Breast epithelium (tissue), 4 donors: ENCODE measurements at places on chromosomes 12 and 14.

GRCh38 chr12:49672301-49673217, 34.6 kb downstream of the FMNL3 start:
- no peak for DNase-seq

- DNase-seq: no peak
These were observed 97.5 kb downstream of the CRACR2A start for GRCh38 chr12:3655328-3655900.

GRCh38 chr14:86712727-86713126, 1182.8 kb downstream of the FLRT2 start:
- DNase-seq: no peak

GRCh38 chr12:51036279-51036678, 10.1 kb upstream of the SLC11A2 start:
- no peak for DNase-seq

GRCh38 chr12:110705309-110705708, 16.4 kb upstream of the HVCN1 start:
- DNase-seq: no peak

GRCh38 chr12:43872396-43872795, 36.5 kb downstream of the TMEM117 start:
- DNase-seq: no peak

DNA sequence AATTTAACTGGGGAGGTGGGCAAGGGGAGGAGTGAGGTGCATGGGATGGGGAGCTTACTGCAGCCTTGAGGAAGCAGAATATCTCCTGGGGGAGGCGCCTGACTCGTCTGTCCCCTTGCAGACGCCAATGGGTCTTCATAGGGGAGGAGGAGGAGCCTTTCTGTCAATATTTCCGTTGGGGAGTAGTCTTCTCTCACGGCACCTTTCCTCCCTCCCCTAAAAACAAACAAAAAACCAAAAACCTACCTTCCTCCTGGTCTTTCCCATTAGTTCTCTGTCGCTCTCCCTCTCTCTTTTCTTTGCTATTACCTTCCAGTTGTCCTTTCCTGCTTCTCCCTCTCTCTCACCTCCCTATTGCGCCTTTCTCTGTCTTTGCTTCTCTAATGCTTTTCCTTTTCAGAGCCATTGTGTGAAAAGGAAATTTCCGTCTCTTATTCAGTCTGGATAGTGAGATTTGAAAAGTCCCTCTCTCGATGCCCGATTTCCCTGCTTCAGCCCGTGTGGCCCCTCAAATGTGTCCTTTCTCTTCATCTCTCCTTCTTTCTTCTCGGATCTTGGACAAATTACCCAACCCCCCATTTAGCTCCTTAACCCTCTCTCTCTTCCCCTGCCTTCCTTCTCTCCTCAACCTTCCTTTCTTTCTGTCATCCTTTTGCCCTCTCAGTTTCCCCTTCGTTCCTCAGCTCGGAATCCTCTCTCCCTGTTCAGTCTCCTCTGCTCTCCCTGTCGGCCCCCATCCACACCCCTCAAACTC, 5.9 kb downstream of the GPR84 start:
- no peak for DNase-seq

DNA sequence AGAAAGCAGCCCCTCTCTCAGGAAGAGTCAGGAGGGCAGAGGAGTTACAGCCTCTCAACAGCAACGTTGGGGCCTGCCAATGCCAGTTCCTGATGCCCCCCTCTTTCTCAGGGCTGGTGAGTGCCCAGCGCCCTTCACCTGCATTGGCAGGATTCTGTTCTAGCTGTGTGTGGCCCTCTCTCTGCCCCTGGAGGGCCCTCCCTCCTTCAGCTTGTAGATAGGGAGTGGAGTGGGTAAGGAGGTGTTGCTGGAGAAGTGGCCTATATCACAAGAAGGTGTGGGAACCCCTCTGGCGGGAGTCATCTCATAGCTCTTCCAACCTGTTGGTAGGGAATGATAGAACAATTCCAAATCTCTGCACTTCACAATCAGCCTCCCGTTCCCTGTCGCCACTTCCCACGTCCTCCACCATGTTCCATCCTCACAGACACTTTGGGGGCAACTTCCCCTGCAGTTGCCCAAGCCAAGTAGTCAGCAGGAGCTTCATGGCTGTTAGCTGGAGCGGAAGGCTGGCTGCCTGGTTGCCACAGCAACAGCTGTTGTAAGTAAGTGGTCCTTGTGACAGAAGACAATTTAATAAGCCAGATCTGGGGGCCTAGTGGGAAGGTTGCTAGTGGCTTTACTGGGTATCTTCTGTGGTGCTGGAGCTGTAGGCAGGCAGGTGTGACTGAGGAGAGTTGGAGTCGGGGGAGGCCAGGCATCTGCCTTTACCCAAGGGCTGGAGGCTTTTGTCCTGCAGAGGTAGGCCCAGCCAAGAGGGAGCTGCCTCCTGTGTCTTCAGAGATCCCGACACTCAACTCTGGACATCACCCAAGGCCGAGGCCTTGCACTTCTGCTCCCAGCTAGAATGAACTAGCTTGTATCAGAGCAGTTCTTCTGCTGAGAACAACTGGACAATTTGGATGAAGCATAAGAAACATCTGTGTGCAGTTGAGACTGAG, 38.4 kb downstream of the GALNT16 start:
- no peak for DNase-seq

- no peak for DNase-seq
These were observed 207.9 kb downstream of the TMEM132C start for GRCh38 chr12:128474916-128475315.

DNA sequence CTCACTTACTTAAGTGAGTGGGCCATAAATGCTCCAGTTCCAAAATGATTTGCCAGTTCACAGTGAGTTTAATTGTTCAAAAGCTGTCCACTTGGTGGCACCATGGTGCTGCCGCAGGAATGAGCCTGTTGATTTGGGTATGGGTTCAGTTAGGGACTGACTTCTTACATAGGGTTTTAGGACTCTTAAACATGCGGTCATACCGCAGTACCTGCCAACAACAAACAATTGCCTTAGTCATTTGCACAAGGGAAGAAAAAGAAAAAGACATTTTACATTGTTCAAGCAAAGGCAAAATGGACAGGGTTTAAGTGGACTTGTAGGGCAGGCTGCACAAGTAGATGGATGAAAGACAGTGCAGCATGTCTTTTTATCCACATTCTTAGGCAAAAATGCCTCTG, 80.0 kb upstream of the DBX2 start:
- DNase-seq: peak; percentile 46

DNA sequence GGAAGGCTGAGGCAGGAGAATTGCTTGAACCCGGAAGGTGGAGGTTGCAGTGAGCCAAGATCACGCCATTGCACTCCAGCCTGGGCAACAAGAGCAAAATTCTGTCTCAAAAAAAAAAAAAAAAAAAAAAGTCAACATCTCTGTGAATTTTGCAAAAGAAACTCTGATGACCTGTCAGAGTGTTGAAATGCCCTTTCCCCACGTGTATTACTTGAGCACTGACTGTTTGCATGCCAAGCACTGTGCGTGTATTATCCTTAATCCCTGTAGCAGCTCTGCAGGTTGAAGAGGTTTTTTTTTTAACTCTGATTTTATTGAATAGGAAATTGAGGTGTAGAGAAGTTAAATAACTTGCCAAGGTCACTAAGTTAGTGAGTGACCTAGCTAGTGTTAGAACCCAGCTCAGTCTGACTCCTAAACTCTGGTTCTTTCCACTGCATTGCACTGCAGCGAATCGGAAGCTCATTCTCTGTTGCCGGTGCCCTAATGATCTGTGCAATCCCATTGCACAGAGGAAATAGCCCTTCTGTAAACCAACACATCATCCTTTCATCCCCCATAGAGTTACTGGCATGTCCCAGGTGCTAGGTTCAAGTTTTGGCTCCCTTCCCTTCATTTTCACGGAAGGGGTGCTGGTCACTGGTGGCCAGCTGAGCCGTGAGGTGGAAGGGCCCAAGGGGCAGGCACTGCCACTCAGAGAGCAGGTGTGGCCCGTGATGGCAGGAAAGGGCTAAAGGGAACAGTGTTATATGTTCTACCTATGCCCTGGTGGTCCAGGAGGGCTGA, 122.3 kb downstream of the EML1 start:
- no peak for DNase-seq

DNA sequence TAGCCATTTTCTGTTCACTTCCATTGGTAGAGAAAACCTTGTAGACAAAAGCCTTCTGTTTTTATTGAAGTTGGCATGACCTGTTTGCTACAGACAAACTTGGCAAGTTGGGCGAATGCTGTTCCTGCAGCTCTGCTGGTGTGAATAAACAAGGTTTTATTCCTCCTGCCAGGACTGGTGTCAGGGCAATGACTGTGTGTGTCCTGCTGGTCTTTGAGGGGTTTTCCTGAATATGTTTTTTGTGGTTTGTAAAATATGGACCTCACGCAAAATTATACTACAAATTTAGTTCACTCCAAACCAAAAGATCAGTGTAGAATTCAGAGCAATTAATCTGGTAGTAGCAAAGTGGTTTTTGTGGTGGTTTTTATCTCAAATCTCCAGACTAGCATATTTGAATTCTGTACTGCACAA, 140.8 kb downstream of the ERC1 start:
- DNase-seq: peak; percentile 56

DNA sequence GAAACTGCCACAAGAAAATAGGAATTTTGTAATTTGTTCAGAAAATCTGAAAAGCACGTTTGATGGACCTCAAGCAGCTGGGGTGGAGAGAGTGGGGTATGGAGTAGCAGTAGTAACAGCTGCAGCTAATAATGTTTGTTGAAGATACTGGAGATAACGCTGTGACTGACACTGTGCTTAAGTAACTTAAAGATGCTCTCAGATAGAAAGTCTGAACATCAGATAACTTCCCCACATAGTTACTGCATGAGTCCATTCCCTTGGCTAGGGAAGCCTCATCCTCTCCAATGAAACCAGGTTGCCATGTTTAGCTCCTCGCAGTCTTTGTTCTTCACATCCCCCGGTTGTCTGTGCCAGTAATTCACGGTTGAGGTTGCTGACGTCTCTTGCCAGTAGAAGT, 24.9 kb downstream of the RMST start:
- no peak for DNase-seq

- no peak for DNase-seq
These were observed 20.6 kb upstream of the USP15 start for GRCh38 chr12:62239571-62239970.

DNA sequence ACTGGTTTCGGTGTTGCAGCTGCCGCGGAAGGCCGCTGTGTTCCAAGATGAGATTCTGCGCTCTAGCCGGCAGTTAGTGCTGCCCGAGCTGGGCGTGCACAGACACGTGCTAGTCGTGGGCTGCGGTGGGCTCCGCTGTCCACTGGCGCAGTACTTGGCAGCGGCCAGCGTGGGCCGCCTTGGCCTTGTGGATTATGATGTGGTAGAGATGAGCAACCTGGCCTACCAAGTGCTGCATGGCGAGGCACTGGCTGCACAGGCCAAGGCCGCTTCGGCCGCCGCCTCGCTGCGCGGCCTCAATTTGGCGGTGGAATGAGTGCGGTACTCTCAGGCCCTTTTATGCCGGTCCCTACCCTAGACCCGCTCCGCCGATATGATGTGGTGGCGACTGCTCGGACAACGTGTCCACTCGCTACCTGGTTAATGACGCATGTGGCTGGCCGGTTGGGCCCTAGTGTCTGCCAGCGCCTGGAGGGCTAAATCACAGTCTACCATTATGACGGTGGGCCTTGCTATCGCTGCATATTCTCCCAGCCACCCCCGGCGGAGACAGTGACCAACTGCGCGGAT, 102.2 kb downstream of the SNAPC1 start:
- DNase-seq: no peak

GRCh38 chr12:40222247-40222646, 2.5 kb upstream of the LRRK2 start:
- no peak for DNase-seq

DNA sequence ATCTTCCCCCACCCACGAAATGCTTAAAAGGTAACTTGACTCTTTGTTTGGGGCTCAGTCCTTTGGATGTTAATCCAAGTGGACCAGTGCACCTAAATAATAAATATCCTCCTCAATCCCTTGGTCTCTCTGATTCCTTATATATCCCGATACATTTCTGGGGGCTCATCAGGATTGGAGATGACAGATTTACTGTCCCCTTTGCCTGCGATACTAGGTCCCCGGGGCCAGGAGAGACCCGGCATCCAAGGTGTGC, 26.3 kb downstream of the KLRK1 start:
- no peak for DNase-seq

DNA sequence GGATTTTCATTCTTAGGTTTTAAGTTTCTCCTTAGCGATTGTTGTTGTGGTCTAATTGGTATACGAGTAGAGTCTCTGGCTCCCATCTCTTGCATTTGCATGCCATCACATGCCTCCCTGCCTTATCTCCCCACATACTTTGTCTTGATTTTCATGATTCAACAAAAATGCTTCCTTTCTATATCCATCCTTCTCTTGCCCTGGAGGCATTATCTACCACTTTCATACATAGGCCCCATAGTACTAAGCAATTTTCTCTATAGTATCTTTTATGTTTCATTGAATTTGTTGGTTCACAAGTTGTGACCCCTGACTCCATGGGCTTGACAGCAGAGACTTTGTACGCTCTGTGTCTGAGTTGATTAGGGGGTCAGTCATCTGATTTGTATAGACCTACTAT, 226.1 kb downstream of the ACSS3 start:
- no peak for DNase-seq

DNA sequence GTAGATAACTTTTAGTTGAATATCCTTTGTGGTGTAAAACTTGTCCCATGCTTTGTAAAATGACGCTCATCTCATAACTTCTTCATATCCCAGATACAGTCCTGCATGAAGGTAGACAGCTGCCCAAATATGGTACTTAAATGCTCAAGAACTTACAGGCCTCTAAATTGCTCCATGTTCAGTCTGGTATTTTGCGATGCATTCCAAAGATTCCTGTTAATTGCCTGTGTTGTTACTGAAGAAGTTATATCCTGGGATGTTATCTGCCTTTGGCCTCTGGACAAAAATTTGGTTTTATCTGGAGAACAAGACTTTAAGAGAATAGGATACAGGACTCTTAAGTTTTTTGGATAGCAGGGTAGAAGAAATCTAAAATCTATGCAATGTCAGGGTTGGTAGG, 473.0 kb downstream of the PCNX1 start:
- DNase-seq: no peak

DNA sequence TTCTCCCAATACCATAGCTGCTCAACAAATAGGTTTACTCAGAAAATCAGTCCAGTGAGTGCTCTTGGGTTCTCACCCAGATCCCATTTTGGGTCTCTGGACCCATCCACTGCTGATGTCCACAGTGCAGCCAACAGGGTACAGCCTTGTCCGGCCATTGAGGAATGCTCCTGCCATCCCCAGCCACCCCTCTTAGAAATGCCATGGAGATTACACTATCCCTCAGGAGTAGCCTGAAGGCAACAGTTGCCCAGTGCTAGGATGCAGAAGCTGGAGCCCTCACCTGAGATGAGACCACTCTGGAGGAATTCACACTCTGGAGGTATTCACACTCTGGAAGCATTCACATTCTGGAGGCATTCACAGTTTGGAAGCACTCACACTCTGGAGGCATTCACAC, 958.8 kb upstream of the TMEM132C start:
- no peak for DNase-seq

- no peak for DNase-seq
These were observed 211.0 kb downstream of the TMEM117 start for GRCh38 chr12:44046732-44047417.

DNA sequence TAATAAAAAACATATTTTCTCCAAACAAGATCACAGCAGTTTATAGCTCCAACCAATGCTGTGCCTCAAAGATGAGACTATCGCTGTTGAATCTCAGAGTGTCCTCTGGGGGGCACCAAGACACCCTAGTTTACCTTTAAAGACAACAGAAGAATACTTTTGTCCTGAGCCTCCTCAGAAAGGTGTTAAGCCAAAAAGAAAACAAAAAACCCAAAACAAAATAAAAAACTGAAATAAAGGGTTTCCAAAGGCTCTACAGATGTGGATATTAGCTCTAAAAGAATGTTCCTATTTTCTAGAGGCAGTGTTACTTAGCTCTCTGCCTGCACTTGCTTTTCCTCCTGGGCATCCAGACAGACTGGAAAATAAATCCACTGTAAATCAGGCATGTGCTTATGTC, 86.9 kb upstream of the TTC7B start:
- peak; percentile 36 for DNase-seq

GRCh38 chr12:52818388-52818787, 4.5 kb upstream of the KRT4 start:
- DNase-seq: no peak
